Neural progenitor cell (in vitro differentiated cells): ENCODE measurements at places on chromosomes 1 and 21. TPM values are rescaled to one million over a fixed set of nuclear protein-coding genes. Genes with fewer than 3 reads are reported as not detected.

The ZNF281 gene
- total RNA-seq: 42.6 and 47.1 TPM in 2 replicates

The MMP23B gene
- total RNA-seq: 4.2 and 4.7 TPM in 2 replicates

The MAP3K7CL gene
- total RNA-seq: 0.12 TPM in 1 of 2 replicates, not detected in the other

The ESRRG gene
- 2.1 and 3.0 TPM in 2 replicates for total RNA-seq

The BTBD19 gene
- total RNA-seq: 1.4 and 1.7 TPM in 2 replicates

The ECM1 gene
- 0.30 and 0.65 TPM in 2 replicates for total RNA-seq

The AMY1A gene
- total RNA-seq: not detected in 2 replicates

The SELP gene
- not detected in 2 replicates for total RNA-seq

The INKA2 gene
- 2.4 TPM in 1 of 2 replicates, not detected in the other for total RNA-seq

The FCRLB gene
- 0.19 TPM in 1 of 2 replicates, not detected in the other for total RNA-seq

The ALX3 gene
- total RNA-seq: 1.1 TPM in 1 of 2 replicates, not detected in the other

The GNG4 gene
- total RNA-seq: 14.9 and 20.7 TPM in 2 replicates

The PTP4A2 gene
- 211 and 540 TPM in 2 replicates for total RNA-seq

The SMIM34 gene
- not detected in 2 replicates for total RNA-seq

The S100A16 gene
- total RNA-seq: 12.4 and 13.1 TPM in 2 replicates

The ATP5PF gene
- 92.3 and 156 TPM in 2 replicates for total RNA-seq

The SERPINC1 gene
- total RNA-seq: not detected in 2 replicates

The IGSF21 gene
- total RNA-seq: 1.7 and 6.9 TPM in 2 replicates
